NCI-H146 (cell line): ENCODE measurements at places on chromosomes 11 and 22.

DNA sequence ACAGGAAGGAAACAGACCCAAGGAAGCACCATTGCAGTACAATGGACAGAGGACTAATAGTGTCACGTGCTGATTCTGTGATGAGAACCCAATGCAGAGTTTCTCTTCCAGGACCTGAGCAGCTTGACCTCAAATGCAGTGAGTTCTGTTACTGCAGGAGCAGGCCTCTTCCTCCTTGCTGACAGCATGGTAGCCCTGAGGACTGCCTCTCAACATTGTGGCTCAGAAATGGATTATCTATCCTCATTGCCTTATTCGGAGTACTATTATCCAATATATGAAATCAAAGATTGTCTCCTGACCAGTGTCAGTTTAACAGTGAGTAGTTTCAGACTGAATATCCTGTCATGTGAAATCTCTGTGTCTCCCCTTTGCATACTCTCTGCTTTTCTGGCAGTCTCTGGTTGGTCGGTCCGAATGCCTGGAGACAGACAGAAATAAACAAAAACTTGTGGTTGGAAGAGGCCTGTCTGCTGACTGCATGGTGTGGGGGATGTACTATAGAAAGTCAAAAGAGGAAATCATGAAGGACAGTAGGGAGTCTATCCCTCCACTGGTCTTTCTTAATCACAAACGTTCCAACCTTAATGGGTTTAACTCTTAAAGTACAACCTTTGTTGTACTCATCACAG is 6.9 kb upstream of the MS4A14 start:
- DNase-seq = no peak

DNA sequence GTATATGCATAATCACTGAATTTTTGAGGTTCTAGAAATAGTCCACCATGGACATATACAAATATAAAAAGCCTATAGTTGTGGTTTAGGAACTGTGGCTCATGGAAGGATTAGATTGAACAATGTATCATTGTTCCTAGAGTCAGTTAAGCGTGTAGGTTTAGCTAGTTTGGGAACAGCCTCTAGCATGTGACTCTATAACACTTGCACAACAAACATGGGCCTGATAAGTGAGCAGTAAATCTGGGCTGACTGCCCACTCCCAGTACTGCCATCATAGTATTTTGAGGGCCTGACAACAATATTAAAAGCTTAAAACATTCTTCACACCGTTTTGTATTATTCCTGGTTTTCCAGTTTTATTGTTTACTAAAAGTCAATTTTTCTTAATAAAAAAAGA is 47.0 kb downstream of the YAP1 start:
- DNase-seq = no peak

GRCh38 chr11:14070896-14071295 is 108.4 kb downstream of the SPON1 start:
- DNase-seq = no peak

DNA sequence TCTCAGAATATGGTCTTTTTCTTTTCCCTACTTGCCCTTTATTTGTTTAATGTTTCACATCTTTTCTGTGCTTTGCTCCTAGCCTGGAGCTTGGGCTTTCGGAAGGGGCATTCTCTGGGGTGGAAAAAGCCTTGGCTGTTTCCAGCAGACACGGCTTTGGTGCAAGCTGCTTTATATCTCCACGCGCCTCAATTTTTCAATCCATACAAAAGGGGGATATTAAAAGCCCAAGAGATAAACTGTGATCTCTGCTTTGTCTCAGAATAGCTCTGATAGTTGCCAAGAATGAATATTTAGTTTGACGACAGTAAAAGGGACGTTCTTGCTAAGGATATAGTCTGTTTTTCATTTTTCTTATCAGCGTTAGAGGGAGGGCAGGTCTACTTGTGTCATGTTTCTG is 194.0 kb upstream of the KIRREL3 start:
- no peak for DNase-seq

- DNase-seq = no peak
These were observed 444.4 kb downstream of the BUD13 start for GRCh38 chr11:116328391-116328790.

DNA sequence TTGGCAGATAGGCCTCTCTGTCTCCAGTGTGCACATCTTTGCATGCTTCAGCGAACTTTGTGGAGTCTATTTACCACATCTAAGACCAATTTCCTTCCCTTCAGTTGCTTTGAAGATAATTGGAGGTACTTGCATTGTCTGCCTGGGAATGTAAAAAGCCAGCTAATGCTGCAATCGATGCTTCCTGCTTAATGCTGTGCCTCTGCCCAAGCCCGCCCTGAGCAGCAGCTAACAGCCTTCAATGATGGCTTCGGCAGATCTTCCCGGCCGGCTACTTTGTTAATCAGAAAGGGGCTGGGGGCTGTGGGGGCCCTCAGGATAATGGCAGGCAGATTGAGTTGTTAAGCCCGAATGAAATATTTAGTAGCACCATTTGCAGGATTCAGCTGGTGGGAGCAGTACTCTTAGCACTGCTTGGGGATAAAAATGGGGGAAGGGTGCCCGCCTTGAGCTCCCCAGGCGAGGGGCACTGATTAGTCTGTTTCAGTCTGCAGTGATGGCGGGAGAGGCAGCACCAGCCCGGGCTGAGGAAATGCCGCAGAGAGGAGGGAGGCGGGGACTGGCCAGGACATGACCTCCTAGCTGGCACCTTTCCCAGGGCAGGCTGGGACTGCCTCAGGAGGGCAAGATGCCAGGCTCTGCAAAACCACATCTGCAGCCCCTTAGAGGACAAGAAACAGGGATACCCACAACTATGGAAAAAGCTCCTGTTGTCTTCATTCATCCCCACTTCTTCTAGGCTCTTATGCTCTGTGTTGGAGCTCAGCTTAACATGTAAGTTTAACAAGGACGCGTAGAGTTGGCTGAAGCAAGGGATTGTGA is 460.0 kb downstream of the BUD13 start:
- DNase-seq = peak; percentile 78

- no peak for DNase-seq
These were observed 94.1 kb upstream of the NNMT start for GRCh38 chr11:114202011-114202609.

- no peak for DNase-seq
These were observed 17.6 kb upstream of the CALCB start for GRCh38 chr11:15055620-15056356.

DNA sequence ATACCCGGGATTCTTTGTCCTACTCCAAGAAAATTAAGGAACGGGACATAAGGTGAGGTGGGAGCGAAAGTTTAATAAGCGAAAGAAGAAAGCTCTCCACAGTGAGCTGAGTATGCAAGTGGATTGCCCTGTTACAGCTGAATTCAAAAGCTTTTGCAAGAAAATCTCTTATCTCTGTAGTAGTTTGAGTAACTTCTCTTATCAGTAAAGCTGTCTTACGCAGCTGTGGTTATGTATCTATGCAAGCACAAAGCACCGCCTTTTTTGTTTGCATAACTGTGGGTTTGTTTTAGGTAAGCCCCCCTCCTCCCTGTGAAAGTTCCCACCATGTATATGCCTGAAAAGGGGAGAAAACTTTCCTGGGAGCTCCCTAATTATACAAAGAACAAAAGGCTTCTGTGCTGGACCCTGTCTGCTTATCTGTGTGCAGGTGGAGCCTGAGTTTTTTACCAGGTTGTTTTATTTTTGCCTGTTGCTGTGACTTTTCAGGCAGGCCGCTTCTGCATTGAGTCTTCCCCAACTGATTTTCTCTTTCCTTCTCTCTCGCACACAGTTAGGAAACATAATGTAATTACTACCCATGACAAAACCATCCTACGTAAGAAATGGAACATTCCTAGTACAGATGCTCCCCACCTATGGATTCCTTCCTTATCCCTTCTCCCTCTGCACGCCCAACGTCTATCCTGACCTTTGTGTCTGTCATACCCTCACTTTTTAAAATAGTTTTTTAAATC is 837 bp upstream of the PLAAT5 start:
- no peak for DNase-seq

- DNase-seq = no peak
These were observed 49.3 kb downstream of the CABIN1 start for GRCh38 chr22:24060375-24060788.

DNA sequence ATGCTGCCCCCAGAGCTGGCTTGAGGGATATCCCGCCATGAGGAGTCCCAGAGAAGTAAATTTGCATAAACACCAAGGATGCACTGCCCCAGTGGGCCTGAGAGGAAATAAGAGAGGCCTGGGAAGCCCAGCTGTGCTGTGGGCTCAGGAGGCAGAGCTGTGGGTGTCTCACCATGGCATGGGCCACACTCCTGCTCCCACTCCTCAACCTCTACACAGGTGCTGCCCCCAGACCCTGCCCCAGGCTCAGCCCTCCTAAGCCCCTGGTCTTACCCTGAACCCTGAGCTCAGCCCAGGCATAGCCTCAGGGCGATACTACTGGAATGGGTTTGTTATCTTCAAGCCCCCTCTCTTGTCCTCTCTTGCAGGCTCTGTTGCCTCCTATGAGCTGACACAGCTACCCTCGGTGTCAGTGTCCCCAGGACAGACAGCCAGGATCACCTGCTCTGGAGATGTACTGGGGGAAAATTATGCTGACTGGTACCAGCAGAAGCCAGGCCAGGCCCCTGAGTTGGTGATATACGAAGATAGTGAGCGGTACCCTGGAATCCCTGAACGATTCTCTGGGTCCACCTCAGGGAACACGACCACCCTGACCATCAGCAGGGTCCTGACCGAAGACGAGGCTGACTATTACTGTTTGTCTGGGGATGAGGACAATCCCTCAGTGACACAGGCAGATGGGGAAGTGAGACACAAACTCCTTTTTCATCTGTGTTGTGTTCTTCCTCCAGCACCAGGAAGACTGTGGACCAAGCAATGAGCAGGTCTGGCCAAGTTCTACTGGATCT is 59.9 kb downstream of the GGTLC2 start:
- no peak for DNase-seq

- no peak for DNase-seq
These were observed 1.2 kb downstream of the TSPO start for GRCh38 chr22:43152357-43153071.

DNA sequence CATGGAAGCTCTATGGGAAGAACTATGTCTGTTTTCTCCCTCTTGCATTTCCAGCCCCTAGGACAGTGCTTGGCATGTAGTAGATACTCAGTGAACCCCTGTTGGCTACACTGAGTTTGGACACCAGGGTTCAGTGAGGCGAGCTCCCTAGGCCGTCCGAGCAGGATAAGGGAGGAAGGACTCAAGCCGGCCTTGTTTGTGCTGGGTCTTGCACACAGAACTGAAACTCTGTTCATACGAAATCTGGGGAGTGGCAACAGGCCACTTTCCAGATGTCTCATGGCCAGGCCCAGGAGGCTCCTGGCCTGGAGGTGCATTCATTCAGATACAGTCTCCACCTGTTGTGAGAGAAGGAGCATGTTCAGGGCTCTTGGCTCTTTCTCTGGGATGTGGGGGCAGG is 23.6 kb upstream of the LMO1 start:
- DNase-seq = no peak

DNA sequence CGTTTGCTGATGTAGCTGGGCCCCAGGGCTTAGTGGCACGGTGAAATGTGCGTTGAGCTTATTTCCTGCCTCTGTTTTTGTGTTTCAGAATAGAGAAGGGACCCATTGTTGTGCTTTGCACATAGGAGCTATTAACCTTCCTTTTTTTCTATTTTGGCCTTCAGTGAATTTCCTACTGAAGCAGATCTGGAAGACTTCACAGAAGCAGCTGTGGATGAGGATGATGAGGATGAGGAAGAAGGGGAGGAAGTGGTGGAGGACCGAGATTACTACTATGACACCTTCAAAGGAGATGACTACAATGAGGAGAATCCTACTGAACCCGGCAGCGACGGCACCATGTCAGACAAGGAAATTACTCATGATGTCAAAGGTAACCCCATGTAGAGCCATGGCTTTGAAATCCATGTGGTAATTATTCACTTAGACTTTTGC is 37.4 kb upstream of the ST14 start:
- DNase-seq = no peak

DNA sequence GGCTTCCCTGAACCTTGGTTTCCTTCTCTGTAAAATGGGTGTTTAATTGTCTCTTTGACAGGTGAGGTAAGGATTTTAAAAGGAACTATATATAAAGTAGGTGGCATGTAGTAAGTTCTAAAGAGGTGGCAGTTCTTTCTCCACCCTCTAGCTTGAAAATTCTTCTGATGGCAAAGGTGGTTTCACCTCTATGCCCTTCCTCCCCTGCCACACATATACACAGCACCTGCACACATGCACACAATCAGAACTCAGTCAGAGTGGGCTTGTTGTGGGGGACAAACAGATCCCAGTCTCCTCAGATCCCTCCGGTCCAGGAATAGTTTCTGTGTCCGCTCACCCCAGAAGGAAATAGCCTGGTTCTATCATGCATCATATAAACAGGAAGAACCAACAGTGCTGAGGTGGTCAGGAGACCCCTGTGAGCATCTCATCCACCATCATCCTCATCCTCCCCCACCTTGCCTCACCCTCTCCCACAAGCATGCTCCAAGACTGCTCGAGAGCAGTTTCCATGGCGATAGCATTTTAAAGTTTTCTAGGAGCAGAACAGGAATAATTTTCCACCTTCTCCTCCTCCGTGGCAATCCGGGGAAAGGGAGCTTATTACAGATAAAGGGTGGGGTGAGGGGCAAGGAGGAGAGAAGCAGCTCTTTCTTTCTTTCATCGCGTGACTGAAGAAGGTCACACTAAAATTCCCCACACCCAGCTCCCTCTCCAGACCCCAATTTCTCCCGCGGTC is 123.6 kb downstream of the CHST1 start:
- DNase-seq = no peak

- peak; percentile 62 for DNase-seq
These were observed 46.2 kb downstream of the IGF2 start for GRCh38 chr11:2092956-2093412.

DNA sequence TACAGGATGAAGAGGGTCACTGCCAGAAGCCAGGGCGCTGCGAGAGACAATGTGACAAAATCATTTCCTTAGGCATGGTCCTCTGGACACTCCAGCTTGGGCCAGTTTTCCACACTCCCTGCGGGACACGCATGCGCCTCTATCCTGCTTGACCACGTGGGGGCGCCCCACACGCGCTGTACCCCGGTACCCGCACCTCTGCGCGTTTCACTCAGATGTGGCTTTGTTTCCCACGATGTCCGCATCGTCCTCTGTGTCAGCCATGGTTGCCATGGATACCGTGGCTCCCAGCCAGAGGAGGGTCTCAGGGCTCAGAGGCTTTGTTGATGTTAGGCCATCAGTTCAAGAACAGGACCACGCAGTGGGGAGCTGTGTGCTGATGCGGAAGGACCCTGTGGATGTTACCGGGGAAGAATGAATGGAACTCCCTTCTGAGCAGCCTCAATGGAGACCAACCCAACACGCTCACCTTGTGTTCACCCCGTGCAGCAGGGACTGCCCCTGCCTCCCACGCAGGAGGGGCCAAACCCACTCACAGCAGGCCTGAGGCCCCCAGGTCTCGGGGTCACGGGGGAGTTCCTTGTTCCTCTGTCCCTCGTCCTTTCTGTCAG is 101.1 kb upstream of the SLC22A12 start:
- peak; percentile 39 for DNase-seq

GRCh38 chr11:120925944-120926343 is 98.0 kb upstream of the TBCEL start:
- DNase-seq = no peak
